NCI-H510A treated with DMSO at 0.1 percent for 48 hours (cell line): ENCODE measurements at places on chromosomes 3 and 15.
A peak's percentile ranks its signal among the peaks of the same experiment; 100 is the strongest.

DNA sequence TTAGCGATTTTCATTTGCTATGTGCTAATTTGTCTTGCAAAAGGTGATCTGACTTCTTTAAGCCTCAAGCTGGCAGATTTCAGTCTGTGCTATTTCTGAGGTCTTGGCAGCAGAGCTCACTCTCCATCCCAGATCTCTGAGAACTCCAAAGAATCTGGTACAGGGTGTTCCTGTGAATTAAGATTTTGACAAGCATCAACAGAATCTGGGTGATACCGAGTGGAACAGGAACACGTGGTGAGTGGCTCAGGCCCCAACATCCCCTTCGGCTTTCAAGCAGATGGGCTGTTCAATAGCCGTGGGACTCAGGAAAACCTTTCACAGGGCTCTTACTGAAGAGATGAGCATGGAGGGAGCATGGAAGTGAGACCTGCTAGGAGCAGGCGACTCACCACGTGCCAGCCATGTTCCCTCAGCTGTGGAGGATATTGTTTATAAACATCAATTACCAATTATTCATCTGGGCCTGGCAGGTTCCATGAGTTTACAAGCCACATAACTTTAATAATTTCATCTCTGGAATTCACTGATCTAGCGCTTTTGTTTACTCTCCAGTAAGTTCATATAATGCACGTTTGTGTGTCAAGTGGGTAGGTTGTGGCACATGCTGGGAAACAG lies 103.4 kb upstream of the SELENOK start:
- DNase-seq = no peak

GRCh38 chr3:126835472-126836219 lies 131.6 kb downstream of the CHCHD6 start:
- DNase-seq = peak; percentile 12

DNA sequence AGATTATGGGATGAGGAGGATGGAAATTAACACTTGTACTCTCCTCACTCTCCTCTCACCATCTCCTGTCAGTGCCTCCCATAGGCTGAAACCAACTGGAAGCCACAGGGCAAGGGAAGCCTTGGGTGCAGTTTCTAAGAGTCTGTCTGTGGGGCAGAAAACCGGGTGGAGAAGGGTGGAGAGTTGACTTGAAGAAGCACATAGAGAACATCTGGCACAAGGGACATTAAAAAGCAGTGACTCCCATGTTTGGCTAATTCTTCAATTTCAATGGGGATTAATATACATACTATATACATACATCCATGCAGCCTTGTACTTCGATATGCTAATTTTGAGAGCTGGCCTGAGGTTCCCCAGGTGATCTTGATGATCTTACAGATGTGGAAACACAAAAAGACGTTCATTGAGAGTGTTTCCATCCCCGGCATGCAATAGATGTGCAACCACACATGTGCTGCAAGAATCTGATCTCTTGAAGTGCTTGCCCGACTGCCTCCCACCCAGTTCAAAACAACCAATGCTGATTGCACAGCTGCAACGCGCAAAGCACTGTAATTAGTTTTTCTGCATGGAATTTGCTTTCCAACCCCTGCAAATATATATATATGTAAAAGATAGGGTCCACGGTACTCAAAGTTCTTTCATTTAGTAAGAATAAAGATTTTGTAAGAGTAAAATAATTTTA lies 121.9 kb upstream of the TMC3 start:
- no peak for DNase-seq

DNA sequence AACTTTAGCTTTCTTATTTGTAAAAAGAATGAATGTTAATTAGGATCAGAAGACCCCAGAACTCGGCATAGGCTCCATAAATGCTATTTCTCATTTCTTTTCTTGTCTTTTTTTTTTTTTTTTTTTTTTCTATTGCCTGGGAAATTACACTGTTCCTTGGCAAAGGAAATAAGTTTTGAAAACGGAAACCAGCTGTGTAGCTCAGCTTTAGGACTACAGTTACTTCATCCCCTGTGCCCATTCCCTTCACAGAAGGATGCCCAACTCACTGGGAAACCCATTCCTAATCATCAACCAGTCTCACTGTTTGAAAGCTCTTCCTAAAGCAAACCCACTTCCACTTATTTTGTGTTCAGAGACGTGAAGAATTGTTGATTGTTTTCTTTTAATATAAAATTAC lies 254.0 kb upstream of the IL12A start:
- DNase-seq = no peak
